ENCODE measurements at places on chromosomes 16 and 17.

GRCh38 chr17:28484296-28484695 is 10.9 kb downstream of the SLC13A2 start:
- DNase-seq, result no peak

DNA sequence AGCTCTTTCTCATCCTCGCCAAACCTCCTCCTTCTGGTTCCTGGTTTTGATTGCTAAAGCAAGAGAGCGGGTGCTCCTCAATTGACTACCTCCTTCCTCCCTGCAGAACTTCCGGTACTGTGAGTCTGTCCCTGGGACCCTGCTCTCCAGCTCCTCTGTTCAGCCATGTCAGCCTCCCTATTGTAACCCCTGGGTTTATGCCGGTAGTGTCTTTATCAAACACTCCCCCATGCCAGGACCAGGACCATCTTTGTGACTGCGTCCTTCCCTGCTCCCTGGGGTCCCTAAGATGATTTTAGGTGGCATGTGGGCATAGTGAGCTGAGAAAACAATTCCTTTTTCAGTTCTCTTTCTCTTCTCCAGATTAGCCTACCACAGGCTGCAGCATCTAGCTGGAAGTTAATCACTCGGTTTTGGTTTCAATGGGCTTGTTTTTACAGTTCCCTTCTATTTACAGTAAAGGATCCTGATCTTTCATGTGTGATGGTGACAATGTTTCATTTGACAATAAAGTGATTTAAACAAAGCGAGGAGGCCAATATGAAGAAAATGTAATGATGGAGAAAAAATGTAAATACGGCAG is 27.7 kb upstream of the IL21R start:
- no peak for DNase-seq

GRCh38 chr17:73187203-73187769 is 5.6 kb upstream of the COG1 start:
- no peak for DNase-seq

DNA sequence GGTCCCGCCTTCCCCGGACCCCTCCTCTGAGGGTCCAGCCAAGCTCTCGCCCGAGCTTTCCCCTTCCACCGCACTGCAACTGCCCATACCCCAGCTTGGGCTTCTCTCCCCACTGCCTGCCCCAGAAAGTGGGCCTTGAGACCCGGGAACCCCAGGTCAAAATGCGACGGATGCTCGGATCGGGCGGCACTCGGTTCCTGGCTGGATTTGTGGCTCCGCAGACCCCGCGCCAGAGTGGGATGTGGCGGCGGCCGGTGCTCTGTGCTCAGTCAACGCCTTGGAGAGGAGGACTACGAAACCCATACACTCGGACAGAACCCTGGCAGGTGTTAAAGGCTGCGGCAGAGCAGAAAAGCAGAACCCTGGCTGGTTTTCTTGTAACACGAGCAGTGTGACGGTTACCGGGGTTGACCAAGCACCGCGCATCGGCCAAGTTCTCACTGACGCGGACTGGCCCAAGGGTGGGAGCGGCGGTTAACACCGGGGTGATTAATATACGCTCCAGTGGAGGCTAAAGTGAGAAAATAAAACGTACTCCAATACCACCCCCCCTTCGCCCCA is 885 bp upstream of the SLFN13 start:
- DNase-seq, result no peak

- no peak for DNase-seq
Measured at GRCh38 chr17:19021622-19022083, 17.1 kb upstream of the FAM83G start.

GRCh38 chr17:29933379-29933778 is 3.4 kb upstream of the SSH2 start:
- no peak for DNase-seq

GRCh38 chr16:50642349-50642748 is 38.8 kb downstream of the SNX20 start:
- no peak for DNase-seq
